AG04449 (cell line): ENCODE measurements at places on chromosomes 1 and 21.

GRCh38 chr1:97365026-97365425 is 555.8 kb downstream of the DPYD start:
- no peak for DNase-seq

DNA sequence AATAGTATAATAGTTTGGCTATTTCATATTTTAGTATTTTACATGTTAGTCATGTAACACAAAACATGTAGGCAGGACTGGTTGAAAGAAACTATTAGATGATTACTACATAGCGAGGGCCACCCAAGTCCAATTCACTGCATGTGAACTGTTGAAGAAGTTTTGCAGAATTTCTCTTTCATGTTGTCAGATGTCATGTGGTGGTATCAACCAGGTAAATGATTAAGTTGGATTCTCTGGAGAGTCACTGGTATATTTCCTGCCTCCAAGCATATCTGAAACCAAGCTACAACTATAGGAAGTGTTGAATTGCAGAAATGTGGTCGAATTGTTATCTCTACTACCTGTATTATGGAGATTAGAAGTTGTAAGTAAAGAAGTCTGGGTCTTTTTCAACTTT is 137.8 kb upstream of the DPYD start:
- DNase-seq = no peak

DNA sequence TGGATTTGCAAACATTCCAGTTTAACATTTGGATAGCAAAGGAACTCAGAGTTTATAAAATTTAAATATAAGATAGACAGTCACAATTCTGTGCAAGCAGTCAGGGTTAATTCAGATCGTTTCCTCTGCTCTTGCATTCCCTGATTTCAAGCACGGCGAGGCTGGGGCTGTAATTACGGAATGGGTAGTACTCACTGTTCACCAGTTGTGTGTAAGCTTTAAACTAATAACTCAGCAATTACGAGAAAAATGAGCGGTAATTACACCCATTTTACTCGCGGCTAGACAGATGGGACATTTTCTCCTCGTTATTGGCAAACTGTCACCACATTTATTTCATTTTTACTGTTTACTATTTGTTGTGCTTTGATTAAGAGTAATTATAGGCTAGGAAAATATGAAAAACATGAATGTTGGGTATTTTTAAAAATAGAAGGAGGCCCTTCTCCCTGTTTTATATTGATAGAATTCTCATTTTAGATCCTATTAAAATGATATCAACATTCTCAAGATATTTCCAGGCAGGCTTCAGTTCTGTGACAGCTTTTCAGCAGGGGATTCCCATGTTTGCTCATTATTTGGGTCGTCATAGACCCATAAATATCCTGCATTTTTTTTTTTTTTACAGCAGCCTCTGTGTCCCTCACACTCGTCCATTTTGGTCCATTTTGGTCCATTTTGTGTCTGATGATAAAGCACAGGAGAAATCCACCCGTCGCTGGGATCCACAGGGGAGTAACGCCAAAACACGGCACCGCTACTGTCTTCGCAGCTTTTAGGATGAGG is 208.3 kb downstream of the DSCAM start:
- DNase-seq = no peak

GRCh38 chr1:238492271-238492670 is 601.5 kb upstream of the ZP4 start:
- no peak for DNase-seq

GRCh38 chr1:169550294-169550693 is 36.0 kb downstream of the F5 start:
- DNase-seq = no peak

DNA sequence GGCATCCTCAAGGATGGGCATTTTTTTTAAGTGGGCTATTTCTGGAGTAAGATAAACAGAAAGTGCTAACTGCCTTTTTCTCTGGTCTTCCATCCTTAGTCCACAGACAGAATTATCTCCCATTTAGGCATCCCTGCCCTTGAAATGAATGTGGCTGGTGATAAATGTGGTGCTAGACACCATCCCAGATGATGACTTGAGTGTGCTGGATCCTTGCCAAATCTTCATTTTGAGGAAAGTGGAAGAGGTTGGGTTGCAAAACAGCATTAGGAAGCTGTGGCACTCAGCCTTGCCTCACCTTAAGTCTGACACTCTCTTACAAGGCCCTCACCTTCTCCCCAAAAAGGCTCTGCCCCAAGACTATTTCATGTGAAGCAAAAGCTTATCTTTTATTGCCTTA is 19.2 kb downstream of the MAB21L3 start:
- no peak for DNase-seq

GRCh38 chr1:26164861-26165842 is 3.6 kb downstream of the C1orf232 start:
- DNase-seq = no peak

GRCh38 chr1:96048572-96049212 is 672.9 kb upstream of the PTBP2 start:
- no peak for DNase-seq

GRCh38 chr1:111006556-111006955 is 42.8 kb upstream of the LRIF1 start:
- no peak for DNase-seq

DNA sequence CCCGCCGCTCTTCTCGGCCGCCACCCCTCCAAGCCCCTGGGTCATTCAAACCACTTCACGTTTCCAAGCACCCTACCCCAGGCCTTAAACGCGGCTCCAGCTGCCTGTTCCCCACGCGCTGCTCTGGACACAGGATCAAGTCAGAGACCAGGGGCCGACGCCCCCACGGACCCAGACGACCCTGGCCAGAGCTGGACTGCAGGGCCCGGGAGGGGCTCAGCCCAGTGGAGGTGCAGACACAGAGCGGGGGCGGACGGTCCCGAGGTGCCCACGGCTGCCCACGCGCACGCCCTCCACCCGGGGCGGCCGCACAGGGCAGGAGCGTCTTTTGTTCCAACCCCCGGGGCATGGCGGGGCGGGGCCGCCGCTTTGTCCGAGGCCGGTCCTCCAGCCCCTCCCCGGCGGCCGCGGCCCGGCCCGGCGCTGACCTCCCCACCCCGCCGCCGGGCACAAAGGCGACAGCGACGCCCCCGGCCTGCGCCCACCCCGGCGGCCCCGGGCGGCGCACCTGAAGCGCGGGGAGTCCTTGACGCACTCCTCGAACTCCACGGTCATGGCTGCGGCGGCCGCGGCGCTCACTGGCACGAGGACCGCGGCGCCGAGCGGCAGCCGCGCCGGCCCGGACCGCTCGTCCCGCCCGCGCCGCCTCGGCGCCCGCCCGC is 338 bp downstream of the ACAP3 start:
- no peak for DNase-seq

DNA sequence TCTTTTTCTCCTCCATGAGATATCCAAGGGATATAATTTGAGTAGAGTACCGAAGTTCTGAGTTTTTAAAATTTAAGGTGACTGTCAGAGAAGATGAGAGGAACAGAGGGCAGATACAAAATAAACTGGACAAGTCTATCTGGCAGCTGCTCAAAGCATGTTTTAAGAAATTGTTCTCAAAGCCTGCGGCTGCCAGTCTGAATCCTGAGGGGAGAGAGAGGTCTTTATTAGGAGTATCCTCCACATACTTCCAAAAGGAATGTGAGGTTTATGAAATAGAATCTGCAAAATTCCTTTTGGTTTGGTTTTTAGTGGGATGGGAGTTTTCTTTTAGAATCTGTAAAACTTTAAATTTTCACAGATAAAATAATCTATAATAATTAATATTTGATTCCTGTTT is 41.3 kb downstream of the TTC13 start:
- DNase-seq = no peak

- DNase-seq = no peak
These were observed 242.9 kb downstream of the HHAT start for GRCh38 chr1:210571356-210572284.

DNA sequence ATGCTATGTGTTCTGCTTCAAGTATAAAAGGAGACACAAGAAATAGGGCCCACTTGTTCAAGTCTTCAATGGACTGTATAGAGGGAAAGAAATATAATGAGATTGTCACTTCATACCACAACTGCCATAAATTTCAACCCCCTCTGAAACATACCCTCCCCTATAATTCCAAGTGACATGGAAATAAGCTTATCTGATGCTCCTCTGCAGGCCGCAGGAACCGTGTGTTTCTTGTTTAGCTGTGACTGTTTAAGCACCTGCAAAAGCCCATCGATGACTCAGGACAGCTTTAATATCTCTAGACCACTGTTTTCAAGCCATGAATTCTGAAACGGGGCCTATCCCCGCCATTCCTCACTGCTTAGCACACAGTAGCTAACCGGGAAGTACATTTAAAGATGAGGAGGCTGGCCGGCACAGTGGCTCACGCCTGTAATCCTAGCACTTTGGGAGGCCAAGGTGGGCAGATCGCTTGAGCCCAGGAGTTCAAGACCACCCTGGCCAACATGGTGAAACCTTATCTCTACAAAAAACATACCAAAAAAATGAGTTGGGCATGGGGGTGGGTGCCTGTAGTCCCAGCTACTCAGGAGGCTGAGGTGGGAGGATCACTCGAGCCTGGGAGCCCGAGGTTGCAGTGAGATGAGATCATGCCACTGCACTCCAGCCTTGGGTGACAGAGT is 4.2 kb downstream of the HLCS start:
- DNase-seq = no peak

DNA sequence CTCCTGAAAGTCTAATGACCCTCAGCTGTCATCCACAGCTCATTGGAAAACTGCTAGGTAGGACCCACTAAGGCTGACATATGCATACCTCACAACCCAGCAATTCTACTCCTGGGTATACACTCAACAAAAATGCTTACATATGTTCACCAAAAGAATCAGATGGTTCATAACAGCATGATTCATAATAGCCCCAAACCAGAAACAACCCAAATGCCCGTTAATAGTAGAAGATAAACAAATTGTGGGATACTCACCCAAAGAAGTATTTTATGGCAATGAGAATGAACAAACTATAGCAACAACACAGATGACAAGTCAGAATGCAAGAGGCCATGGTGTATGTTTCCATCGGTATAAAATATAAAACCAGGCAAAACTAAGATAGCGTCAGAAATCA is 124.6 kb downstream of the HLCS start:
- no peak for DNase-seq
